Activated CD8-positive, alpha-beta memory T cell treated with anti-CD3 and anti-CD28 coated beads for 1 hour (primary cell): ENCODE measurements at places on chromosomes 4 and X.

DNA sequence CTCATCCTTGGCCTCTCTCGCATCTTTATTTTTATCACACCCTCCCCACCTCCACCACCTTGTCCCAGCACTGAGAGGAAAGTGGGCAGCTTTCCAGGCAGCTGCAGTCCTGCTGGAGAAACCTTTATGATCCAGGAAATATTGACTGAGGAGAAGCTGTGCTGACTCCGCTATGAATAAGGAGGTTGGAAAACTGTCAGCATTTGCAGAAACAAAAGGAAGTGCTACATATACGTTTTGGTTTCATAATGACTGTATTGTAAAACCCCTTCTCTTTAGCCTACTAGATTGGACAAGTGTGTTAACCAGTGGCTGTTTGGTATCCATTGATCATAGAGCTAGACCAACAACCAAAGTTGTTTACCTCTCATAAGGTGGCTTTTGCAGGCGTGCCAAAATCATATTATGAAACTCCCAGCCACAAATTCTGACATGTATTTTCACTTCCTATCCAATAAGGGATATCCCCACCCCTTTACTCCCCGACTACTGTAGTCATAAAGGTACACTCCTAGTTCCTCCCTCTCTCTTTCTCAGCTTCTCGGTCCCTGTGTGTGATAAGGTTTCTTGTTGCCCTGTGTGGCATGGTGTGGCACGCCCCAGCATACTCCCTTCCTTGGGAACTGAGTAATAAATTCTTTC, 88.4 kb downstream of the GPR143 start:
- DNase-seq = no peak

GRCh38 chrX:34764852-34765361, 107.8 kb upstream of the TMEM47 start:
- DNase-seq = no peak

DNA sequence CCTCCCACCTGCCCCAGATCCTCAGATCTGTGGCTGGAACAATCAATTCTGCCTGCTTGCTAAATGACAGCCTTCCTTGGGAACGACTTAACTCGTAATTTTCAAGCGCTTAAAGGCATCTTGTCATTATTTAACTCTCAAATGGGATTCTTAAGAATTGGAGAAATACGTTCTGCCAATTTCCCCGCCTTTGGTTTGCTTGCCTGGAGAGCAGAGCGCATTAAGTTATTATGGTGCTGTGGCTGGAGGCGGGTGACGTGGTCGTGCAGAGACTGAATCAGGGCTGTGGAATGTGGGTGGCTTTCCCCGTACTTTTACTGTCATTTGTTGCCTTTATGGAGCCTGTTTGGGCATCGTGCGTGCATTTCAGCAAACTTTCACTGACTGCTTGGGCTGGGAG, 78.9 kb upstream of the PSAPL1 start:
- no peak for DNase-seq

GRCh38 chrX:40394302-40394701, 186.5 kb upstream of the ATP6AP2 start:
- no peak for DNase-seq

GRCh38 chr4:1777822-1778641, 15.1 kb upstream of the FGFR3 start:
- DNase-seq = no peak

GRCh38 chr4:83510442-83510841, 25.5 kb upstream of the GPAT3 start:
- no peak for DNase-seq

DNA sequence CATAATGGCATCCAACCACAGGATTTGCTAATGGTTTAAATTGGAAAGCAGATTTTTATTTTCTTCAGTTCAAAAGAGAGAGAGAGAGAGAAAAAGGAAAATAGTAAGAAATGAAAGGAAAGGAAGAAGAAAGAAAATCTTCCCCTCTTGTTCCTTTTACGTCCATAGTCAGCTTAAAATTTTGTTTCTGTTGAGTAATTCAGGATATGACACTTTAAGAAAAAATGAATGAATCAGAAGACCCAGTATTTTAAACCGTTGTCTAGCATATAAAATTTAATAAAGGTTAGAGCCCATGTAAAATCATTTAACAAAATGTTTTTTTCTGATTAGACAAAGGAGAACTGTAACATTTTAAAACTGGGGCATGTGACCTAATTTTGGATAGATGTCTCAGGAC, 391.8 kb upstream of the EPHA5 start:
- no peak for DNase-seq
